Fibroblast of skin of right biceps (primary cell): ENCODE measurements at places on chromosomes 12 and 14.
A peak's percentile ranks its signal among the peaks of the same experiment; 100 is the strongest.

- no peak for DNase-seq
These were observed 59.8 kb upstream of the KRR1 start for GRCh38 chr12:75571204-75571603.

DNA sequence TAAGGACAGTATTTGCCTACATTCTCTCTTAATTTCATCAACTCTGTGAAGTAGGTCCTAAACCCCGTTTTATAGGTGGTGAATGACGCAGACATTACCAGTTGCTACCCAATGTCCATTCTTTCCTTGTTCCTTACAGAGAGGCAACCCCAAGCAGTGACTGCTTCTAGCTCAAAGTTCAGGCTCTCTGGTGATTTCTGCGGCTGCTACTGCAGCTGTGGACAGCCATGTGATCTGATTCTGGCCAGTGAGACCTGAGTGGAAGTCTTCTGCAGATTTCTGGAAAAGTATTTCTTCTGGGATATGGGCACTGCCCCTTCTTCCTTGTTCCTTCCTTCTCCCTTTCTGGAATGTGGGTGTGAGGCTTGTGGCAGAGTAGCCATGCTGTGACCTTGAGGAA lies 82.9 kb downstream of the ARF6 start:
- no peak for DNase-seq

GRCh38 chr12:130098301-130099005 lies 63.8 kb upstream of the FZD10 start:
- DNase-seq = no peak

- DNase-seq = peak; percentile 50
These were observed 7.8 kb downstream of the PELI2 start for GRCh38 chr14:56125772-56126636.

DNA sequence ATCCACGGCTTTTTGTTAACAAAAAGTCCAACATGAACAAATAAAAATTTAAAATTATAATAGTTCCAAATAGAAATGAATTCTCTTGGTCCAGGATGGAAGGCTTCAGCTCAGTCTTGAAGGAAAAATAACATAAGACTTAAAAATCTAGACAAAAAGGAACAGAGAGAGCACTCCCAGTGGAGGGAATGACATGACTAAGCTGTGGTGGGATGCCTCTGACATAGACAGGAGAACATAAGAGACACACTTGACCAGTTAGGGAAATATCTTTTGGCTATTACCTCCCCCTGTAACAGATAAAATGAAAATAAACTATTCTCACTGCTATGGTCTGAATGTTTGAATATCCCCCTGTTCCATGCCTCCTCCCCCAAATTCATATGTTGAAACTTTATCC lies 106.8 kb downstream of the BBS10 start:
- DNase-seq = no peak

DNA sequence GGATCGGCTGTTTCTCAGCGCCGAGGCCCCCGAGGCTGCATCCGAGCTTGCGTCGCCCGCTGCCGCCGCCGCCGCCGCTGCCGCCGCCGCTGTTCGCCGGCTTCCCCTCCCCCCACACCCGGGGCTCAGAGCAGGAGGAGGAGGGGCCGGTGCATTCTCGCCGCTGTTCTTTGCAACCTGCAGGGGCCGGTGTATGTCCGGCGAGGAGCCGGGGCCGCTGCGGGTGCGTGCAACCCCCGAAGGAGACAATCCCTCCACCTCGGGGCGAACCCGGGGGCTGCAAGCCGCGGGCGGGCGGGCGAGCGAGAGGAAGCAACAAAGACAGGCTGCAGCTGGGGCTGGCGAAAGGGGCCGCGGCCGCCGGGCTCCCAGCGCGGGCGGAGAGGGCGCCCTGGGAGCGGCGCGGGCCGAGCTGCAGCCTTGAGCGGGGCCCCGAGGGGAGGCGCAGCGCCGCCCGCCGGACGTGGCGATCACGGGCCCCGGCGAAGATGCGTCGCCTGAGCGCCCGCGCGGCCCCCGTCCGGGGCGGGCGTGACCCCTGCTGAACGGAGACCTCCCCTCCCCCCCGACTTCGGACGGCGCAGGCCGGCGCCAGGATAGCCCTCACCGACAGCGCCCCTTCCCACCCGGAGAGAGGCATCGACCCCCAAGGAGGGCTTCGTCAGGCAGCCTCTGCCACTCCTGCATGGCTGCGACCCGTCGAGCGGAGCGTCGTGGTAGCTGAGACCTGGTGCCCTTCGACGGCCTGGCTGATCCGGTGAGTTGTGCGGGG lies 702 bp downstream of the FAM222A start:
- peak; percentile 44 for DNase-seq

DNA sequence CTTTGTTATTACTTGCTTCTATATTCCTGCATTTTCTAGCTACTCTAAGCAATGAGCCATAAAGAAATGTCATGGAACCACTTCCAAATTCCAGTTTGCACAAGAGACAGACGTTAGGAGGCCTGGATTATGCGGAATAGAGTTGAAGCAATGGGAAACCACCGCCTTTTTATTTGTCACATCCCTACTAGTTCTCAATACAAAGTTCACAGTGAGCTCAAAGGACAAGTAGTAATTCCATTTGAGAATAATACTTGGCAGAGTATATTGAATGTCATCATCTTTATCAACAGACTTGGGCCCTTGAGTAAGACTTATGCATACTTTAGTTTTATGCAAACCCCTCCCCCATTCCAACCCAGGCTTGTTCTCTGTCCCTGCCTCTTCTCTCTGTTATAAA lies 3.7 kb upstream of the SLC15A5 start:
- peak; percentile 74 for DNase-seq

- DNase-seq = no peak
These were observed 25.0 kb upstream of the DHRS7 start for GRCh38 chr14:60189923-60190840.

DNA sequence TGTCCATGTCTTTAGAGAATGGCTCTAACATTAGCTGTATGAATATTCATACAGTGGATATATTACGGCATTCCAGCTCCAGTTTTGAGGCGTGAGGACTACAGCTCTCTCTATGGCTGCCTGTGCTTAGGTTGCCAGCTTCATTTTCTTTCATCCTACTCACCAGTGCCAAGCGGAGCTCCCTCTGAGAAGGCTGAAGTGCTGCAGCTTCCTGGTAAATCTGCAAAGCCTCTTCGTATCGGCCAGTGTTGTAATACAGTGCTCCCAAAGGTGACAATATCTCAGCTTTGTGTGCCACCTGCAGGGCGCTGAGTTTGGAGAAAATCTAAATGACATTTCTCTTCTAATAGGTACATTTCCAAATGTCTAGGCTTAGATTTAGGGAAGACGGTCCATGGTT lies 19.8 kb upstream of the OVCH1 start:
- no peak for DNase-seq

- peak; percentile 91 for DNase-seq
These were observed 319.9 kb downstream of the AEBP2 start for GRCh38 chr12:19759227-19759626.

DNA sequence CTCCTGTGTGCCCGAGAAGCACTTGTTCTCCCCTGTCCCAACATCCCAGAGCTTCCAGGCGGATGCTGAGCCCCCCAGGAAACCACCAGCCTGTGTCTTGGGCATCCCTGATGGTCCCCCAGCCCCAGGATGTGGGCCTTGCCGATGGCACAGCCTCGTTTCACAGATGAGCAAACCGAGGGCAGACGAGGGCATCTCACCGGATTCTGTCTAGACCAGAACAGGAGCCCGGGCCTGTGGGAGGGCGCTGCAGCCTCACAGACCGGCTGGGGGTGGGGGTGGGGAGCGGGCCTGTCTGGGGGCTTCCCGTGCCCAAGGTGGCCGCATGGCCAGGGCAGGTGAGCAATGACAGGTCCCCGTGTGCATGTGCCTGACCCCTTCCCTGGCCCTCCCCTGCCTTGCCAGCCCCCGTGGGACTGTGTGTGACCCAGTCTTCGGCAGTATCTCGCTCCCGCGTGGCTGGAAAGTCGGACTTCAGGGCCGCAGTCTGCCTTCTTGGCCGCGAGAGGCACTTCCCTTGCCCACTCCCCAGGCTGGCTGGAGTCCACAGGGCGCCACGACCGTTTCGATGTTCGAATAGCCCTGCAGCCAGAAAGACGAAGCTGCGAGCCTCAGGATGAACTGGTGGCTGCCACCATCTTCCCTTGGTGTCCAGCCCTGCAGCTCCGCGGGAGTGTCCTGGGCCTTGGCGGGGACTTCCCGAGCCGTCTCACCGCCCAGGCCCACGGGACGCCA lies 8.9 kb downstream of the RFLNA start:
- no peak for DNase-seq

GRCh38 chr12:26119391-26119989 lies 5.3 kb downstream of the BHLHE41 start:
- DNase-seq = peak; percentile 70

DNA sequence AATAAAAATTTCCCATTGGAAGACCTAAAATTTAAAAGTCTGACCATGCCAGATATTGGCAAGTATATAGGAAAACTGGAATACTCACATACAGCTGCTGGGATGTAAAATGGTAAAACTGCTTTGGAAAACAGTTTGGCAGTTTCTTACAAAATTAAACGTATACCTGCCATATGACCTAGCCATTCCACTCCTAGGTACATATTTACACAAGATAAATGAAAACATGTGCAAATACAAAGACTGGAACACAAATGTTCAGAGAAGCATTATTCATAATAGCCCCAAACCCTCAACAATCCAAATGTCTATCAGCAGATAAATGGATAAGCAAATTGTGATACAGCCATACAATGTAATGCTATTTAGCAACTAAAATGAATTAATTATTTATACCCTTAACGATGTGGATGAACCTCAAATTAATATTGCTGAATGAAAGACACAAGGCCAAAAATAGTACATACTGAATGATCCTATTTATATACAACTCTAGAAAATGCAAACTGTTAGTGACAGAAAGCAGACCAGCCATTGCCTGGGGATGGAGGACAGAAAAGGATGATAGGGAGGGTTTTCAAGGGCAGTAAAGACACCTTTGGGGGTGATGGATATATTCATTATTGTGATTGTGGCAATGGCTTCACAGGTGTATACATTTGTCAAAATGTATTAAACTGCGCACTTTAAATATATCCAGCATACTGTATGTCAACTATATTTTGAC lies 21.3 kb upstream of the TCP11L2 start:
- no peak for DNase-seq

GRCh38 chr14:58238252-58239243 lies 6.1 kb upstream of the PSMA3 start:
- DNase-seq = no peak

DNA sequence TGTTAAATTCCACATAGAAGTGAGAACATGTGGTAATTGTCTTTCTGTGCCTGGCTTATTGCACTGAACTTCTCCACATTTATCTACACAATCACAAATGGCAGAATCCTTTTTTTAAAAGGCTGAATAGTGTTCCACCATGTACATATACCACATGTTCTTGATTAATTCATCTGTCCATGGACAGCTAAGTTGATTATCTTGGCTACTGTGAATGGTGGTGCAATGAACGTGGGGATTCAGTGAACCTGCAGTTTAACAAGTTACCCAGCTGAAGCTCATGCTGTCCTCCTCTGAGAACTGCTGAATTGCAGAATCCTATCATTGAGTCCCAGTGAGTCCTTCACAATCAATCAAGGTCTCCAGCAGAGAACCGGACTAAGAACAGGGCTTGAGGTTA lies 74.9 kb downstream of the TBK1 start:
- DNase-seq = peak; percentile 21

DNA sequence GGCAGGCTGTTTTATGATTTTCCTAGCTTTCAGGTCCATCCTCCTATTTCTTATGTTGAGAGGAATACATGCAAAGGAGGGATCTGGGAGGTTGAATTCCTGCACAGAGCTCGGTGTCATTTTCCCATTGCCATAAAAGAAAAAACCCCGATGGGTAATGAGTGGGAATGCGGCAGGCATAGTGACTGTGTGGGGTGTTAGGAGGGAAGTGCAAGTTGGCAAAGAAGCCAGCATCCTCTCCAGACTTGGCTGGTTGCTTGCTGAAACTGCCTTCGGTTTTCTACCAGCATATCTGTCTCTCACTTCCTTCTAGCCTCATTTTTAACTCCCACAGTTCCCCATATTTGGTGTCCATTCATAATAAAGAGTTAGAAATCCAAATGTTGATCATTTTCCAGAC lies 1046.1 kb downstream of the SLC6A15 start:
- no peak for DNase-seq

- DNase-seq = no peak
These were observed 1.1 kb downstream of the ANKS1B start for GRCh38 chr12:99983456-99984258.

DNA sequence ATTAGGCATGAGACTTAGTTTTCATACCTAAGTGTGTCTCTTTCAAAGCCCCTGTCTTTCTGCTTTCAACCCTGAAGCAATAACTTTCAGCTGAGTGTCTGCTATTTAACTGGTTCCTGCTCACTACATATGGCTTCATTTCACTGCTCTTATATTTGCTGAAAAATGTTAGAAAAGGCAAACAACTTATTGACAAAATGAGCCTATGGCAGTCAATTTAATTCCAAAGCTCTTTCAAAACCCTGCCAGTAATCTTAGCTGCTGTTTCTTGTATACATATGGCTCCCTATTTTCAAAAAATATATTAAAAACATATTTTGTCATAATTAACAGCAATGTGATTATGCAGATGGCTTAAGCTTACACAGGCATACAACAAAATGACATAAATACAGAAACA lies 334.1 kb upstream of the MGAT4C start:
- no peak for DNase-seq

DNA sequence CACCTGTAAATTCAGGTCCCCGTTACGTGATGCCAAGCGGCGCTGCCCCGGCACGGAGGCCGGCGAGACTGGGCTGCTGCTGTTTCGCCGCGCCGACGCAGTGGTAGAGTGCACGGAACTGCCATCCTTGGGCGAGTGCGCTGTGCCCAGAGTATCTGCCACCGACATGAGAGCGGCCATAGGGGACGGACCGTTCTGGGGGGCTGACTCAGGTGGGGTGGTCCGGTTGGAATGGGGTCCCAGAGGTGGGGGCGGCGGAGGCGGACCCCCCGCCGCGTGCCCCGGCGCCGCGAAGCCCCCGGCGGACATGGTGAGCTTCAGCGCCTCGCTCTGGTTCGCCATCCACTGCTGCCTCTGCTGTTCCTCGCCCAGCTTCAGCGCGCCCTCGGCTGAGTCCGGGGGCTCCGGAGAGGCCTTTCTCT lies 2.8 kb downstream of the IRF2BPL start:
- DNase-seq = no peak

GRCh38 chr12:78096909-78097597 lies 266.4 kb downstream of the NAV3 start:
- DNase-seq = peak; percentile 60

- DNase-seq = no peak
These were observed 4.4 kb upstream of the TINF2 start for GRCh38 chr14:24246765-24247212.

DNA sequence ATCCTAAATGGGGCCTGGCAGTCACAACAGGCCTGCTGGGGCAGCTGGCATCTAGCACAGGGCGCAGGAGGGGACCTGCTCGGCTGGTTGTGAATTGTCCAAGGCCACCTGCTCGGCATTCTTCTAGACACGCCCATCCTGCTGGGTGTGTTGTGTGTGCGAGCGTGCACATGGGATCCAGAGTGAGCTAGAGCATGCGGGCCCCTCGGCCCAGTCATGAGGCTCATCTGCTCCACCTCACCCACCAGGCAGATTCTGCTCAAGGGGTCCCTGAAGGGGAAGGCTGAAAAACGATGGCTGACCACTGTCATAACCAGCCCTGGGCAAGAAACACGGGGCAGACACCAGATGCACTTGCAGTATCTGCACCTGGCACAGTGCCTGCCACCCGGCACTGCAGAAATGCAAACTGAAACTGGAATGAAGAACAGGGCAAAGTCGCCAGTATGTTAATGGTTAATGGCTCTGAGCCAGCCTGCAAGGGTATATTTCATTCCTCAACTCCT lies 31.8 kb downstream of the MAX start:
- DNase-seq = no peak
